ENCODE measurements at places on chromosomes 12 and 14. TPM values are rescaled to one million over a fixed set of nuclear protein-coding genes. Genes with fewer than 3 reads are reported as not detected.

Gene RASSF3
- 77.0 TPM for total RNA-seq

Gene NYNRIN
- 7.5 TPM for total RNA-seq

Gene NANOG
- total RNA-seq, result not detected

Gene GPR68
- 0.19 TPM for total RNA-seq

Gene RASSF9
- 11.6 TPM for total RNA-seq

Gene KRT79
- not detected for total RNA-seq

Gene APOLD1
- 42.0 TPM for total RNA-seq

Gene BIN2
- total RNA-seq, result 2.6 TPM

Gene RERGL
- total RNA-seq, result 1.2 TPM

Gene CFAP54
- total RNA-seq, result 0.29 TPM

Gene TESPA1
- total RNA-seq, result 0.29 TPM

Gene ACRBP
- 1.4 TPM for total RNA-seq

Gene FGF6
- total RNA-seq, result not detected

Gene NAP1L1
- 247 TPM for total RNA-seq

Gene GMFB
- total RNA-seq, result 19.7 TPM

Gene SERPINA3
- total RNA-seq, result 1.2 TPM

Gene KRT81
- total RNA-seq, result not detected

Gene MGP
- 151 TPM for total RNA-seq

Gene RIC8B
- total RNA-seq, result 23.6 TPM

Gene OGFOD2
- total RNA-seq, result 10.9 TPM

Gene ADAM20
- 0.76 TPM for total RNA-seq

Gene CPNE6
- not detected for total RNA-seq

Gene CDKN1B
- 26.3 TPM for total RNA-seq

Gene ACVR1B
- total RNA-seq, result 9.7 TPM

Gene RBP5
- total RNA-seq, result not detected

Gene PMEL
- 0.50 TPM for total RNA-seq

Gene RTL1
- total RNA-seq, result not detected

Gene PTGDR
- 0.18 TPM for total RNA-seq

Gene PLEK2
- not detected for total RNA-seq

Gene AMIGO2
- 1.1 TPM for total RNA-seq

Gene CLEC4D
- 1.0 TPM for total RNA-seq

Gene KITLG
- total RNA-seq, result 10.9 TPM

Gene GLIPR1L1
- total RNA-seq, result not detected

Gene CLEC4C
- total RNA-seq, result not detected

Gene SLC22A17
- 9.7 TPM for total RNA-seq

Gene PABPN1
- 96.1 TPM for total RNA-seq

Gene CCDC38
- not detected for total RNA-seq

Gene SERPINA10
- not detected for total RNA-seq

Gene RIPK3
- 1.8 TPM for total RNA-seq

Gene IQSEC3
- total RNA-seq, result 1.8 TPM

Gene REP15
- total RNA-seq, result 7.2 TPM

Gene PMCH
- total RNA-seq, result not detected

Gene DBX2
- total RNA-seq, result 0.13 TPM

Gene CFL2
- total RNA-seq, result 918 TPM

Gene RERG
- total RNA-seq, result 2.7 TPM

Gene FOXJ2
- 23.6 TPM for total RNA-seq

Gene PLEKHG7
- total RNA-seq, result not detected

Gene SALL2
- total RNA-seq, result 6.6 TPM

Gene ANO2
- total RNA-seq, result 15.2 TPM

Gene SLC7A7
- 3.3 TPM for total RNA-seq

Gene CIROP
- not detected for total RNA-seq

Gene LMO3
- total RNA-seq, result 1.4 TPM

Gene IL31
- not detected for total RNA-seq

Gene KRT85
- not detected for total RNA-seq

Gene GALNT8
- total RNA-seq, result 1.7 TPM

Gene KRT78
- total RNA-seq, result not detected

Gene PIWIL1
- total RNA-seq, result not detected

Gene GPR84
- 0.32 TPM for total RNA-seq

Gene OR9K2
- not detected for total RNA-seq
